Hippocampal formation (tissue), 2 donors: ENCODE measurements at places on chromosomes 5 and 9.

- DNase-seq, result no peak
These were observed 36.4 kb downstream of the NR4A3 start for GRCh38 chr9:99858087-99858486.

- no peak for DNase-seq
These were observed 2.3 kb upstream of the DNLZ start for GRCh38 chr9:136365775-136366222.

DNA sequence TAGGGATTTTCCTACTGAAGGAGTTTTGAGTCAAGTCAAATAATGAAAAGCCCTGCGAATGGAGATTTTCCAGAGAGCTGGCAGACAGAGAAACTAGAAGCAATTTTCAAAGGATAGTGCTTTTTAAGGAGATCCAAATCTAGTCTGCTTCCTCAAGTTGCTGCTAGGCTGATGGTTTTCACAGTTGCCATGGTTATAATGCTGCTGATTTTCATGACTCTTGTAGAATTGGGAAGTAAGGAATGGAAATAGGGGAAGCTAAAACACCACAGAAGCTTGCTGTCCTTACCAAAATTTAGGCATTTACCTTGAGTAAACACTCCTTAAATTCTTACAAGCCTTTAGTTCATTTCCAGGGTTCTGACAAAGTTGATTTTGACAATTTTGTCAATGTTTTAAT is 30.1 kb upstream of the HAPLN1 start:
- DNase-seq, result peak; percentile 21

GRCh38 chr5:141898448-141899049 is 20.3 kb upstream of the PCDH1 start:
- no peak for DNase-seq

DNA sequence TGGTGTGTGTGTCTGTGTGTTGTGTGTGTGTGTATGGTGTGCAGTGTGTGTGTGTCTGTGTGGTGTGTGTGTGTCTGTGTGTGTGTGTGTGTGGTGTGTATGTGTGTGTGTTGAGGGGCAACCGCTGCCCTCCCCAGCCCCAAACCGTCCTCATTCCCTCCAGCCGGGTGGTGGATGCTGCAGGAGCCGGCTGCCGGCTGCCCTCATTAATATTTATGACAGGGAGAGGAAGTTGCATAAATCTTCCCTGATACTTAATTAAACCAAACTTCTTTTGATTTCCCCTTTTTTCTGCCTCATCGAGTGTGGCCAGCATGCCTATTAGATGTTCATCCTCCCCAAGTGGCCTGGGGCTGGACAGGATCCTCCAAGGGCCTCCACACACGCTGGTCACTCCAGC is 121.4 kb upstream of the MVB12B start:
- DNase-seq, result no peak

DNA sequence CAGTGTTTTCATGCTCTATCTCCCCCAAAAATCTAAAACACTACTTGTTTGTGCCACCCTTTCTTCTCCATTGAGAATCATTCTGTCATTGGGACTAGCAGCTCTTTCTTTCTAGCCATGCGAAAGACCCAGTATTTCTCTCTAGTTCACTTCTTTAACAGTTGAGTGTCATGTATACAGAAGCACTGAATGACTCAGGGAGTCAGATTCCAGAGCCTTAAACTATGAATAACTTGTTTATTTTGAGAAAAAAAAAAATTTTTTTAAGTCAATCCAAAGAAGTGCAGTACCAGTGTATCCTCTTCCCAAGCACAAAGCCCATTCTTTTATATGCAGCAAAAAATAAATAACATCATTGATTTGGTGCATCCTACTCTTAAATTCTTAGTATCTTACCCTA is 415.4 kb upstream of the GRAMD2B start:
- DNase-seq, result no peak

DNA sequence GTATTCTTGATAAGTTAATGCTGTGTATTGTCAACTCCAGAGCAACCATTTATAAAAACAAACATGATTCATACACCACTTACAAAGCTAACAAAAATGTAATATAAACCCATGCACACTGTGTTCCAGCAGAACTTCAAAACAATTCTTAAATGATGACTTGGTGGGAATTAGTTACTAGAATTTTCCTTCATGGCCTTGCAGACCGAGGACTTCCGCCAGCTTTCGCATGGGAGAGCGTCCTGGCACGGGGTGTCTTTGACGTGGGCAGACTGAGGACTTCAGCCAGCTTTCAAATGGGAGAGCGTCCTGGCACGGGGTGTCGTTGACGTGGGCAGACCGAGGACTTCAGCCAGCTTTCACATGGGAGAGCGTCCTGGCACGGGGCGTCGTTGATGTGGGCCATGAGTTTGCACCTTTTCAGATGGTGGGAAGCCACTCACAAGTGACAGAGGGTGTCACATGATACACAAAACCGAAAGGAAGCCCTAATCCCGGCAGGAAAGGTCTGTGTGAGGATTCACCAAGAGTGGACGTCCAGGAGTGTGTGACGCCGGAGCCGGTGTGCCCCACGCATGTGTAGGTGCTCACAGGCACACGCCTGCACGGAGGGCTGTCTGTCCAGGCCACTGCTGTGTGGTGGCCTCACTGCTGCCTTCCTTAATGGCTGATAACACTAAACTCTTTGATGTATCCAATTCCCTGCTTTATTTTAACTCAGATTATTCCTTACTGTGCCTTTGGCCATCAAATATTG is 211.3 kb upstream of the IRX4 start:
- DNase-seq, result no peak

DNA sequence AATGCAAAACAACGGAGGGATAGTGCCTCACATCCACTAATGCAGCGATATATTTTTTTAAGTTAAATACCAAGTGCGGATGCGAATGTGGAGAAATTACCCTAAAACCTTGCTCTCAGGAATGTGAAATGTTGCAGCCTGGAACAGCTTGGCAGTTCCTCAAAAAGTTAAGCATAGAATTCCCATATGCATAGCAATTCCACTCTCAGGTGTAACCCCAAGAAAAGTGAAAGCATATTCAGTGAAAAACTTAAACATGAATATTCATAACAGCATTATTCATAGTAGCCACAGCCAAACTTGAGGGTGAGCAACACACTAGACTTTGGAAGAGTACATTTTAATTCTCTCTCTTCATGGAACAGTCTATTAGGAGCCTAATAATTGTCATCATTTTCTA is 83.2 kb upstream of the ICE1 start:
- DNase-seq, result no peak

DNA sequence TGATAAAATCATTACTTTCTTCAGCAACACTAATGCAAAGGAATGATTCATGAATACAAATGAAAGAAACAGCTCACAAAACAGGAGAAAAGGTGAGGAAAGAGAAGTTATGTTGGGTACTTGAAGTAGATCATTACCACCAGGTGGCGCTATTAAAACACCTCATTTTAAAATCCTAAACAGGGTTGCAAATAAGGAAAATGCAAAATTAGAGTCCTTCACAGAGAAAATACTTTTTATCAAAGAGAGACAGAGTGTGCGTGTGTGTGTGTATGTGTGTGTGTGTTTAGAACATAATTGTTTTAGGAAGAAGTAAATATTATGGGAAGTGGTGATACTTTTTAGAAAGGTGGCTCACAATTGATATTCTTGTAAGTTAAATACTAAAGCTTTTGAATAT is 49.5 kb upstream of the CD180 start:
- peak; percentile 93 for DNase-seq

- no peak for DNase-seq
These were observed 8.8 kb downstream of the MAPK9 start for GRCh38 chr5:180283026-180283615.
